Natural killer cell (primary cell): ENCODE measurements at places on chromosomes 16 and 17. TPM values are rescaled to one million over a fixed set of nuclear protein-coding genes. Genes with fewer than 3 reads are reported as not detected.

Gene HS3ST3A1
- total RNA-seq, result not detected

Gene KRT33A
- not detected for total RNA-seq

Gene HSBP1
- 39.6 TPM for total RNA-seq

Gene MYO19
- 119 TPM for total RNA-seq

Gene DPEP1
- total RNA-seq, result not detected

DNA sequence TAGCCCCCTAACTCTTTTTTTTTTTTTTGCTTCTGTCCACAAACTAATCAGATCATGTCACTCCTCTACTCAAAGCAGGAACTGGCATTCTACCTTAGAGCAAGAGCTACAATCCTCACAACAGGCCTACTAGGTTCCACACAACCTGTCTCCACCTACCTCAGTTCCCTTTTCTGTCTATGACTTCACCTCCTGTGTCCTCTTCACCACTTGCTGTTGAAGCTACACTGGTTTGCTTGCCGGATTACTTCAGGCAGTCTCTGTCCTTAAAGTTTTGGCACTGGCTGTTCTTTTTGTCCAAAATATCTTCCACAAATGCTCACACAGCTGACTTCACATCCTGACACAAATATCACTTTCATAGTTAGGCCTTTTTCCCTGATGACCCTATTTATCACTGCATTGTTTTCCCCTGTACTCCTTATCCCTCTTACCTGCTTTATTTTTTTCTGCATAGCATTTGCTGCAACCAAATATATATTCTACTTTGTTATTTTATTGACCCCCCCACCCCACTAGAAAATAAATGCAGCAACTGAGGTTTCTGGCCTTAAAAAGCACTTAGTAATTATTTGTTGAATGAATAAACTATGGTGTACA is 72.0 kb downstream of the KANSL1 start:
- DNase-seq, result no peak

DNA sequence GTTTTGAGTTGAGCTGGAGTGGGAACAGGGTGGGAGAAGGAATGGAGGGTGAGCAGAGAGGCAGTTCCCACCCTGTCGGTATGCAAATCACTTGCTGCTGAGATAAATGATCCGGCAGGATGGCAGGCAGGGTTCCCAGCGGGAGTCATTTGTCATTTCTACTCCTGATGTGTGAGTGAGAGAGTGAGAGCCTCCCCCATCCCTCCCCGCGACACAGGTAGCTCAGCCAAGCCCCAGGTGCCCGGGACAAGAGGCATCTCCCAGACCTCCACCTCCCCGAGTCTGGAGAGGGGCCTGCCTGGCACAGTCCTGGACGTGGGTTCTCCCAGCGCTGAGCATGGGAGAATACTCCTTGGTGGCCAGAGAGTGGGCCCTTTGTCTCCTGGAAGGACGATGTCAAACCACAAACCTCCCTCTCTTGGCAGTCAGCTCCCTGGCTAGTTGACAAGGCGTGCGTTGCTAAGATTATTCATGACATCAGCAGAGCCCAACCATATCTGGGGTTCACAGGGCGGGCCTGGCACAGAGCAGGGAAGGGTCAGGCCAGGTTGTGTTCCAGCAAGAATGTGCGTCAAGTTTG is 33.7 kb upstream of the TNRC6C start:
- no peak for DNase-seq

DNA sequence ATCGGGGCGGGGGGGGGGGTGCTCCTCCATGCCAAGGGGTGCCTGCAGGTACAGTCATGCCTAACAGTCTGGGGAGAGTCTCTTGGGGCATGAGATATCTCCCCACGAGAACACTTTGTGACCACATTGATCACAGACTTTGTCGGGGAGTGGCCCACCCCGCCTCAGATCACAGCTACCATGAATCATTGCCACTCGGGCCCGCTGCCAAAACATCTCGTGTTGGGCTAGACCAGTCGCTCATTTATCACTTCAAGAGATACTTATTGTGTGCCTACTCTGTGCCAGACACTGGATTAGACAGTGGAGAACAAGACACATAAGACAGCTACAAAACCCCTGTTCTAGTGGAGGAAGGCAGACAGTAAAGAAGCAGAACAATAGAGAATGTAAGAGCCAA is 72.6 kb downstream of the CLEC16A start:
- no peak for DNase-seq

- no peak for DNase-seq
Observed at GRCh38 chr17:64412944-64413381, 22.3 kb upstream of the PECAM1 start.

- DNase-seq, result no peak
Observed at GRCh38 chr17:79338604-79339003, 264.0 kb downstream of the ENGASE start.
